Panc1 (cell line): ENCODE measurements at places on chromosomes 12 and 14. TPM values are rescaled to one million over a fixed set of nuclear protein-coding genes. Genes with fewer than 3 reads are reported as not detected.

GRCh38 chr12:124480469-124481256 is 86.7 kb downstream of the NCOR2 start:
- H3K27ac ChIP-seq, result peak overlapping the region; percentile 66; the same call in 1 of the 2 replicates
- H3K36me3 ChIP-seq, result peaks cover 6% of the 10 kb centered on the region; the same call in 1 of the 2 replicates
- no peak overlapping the region for H3K4me3 ChIP-seq
- peaks cover 20% of the 10 kb centered on the region for H3K4me1 ChIP-seq
- no peaks in the 10 kb centered on the region for H3K27me3 ChIP-seq

- no peaks in the 10 kb centered on the region for H3K27me3 ChIP-seq
- no peak overlapping the region for H3K4me3 ChIP-seq
- DNase-seq, result no peak
- H3K4me1 ChIP-seq, result peaks cover 15% of the 10 kb centered on the region
- no peaks in the 10 kb centered on the region for H3K36me3 ChIP-seq
These were observed 79.1 kb downstream of the VCPKMT start for GRCh38 chr14:50037240-50037639.

The CCDC198 gene
- total RNA-seq, result not detected

The SLC6A13 gene
- 0.57 TPM for total RNA-seq

The GSG1 gene
- not detected for total RNA-seq

The SCN8A gene
- 8.6 TPM for total RNA-seq
